Activated T-helper 1 cell treated with Interleukin-2 at 50 U/mL for 16 hours (primary cell): ENCODE measurements at places on chromosomes 13 and 19.

GRCh38 chr13:111590796-111591195 lies 270.4 kb downstream of the TEX29 start:
- DNase-seq, result no peak

GRCh38 chr19:12880551-12881171 lies 588 bp downstream of the DNASE2 start:
- DNase-seq, result no peak

DNA sequence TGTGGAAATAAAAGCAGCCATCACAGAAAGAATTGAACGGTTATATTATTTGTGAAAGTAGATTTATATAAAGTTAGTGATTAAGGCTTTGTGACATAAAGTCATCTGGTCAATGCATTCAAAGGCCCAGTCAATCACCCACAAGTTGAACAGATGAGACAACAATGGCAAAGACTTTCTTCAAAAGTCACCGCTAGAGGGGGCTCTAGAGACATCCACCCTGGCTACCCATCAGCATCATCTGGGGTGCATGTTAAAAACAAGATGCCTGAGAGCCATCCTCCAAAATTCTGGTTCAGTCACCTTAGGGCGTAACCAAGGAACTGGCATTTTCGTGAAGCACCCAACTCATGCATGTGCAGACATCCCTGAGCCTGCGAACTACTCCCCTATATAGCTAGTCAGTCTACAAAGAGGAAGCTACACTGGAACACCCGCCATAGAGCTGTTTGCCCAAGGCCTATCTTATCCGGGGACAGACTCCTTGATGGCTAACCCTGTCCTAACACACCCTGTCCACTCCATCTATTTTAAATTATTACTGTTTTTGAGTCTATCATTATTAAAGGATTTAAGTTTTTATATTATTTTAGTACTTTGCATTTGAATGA lies 970.5 kb downstream of the UQCRFS1 start:
- DNase-seq, result no peak

DNA sequence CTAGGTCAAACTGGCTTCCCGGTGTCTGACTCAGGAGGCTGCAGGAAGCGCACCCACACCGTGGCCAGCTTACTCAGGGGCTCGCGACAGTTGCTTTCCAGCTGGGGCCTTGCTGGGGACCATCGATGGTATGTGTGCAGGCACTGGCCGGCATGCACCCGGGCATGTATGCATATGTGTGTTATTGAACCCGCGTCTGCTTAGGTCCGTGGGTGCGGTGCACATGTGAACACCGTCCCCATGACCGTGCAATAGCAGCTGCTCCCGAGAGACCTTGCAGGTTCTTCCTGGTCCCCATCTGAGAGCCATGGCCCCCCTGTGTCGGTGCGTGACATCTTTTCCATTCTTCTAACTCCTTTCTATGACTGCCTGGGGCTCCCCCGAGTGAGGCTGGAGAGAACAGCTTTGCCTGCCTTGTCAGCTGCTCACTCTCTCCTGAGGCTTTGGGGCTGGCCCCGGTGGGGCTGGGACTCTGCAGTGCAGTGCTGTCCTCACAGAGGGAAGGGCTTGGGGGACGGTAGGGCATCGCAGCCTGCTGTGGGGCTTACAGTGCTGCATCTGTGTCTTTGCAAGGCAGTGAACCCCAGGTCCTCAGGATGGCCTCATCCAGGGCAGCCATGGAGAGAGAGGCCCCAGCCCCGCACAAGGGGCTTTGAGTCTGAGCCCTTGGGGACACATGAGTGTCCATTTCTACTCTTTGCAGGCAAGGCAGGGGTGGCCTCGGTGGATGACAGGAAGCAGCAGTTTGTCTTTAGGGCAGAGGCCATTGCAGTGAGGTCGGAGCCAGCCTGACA lies 65.1 kb downstream of the CHST8 start:
- DNase-seq, result no peak

GRCh38 chr19:5326545-5326944 lies 14.1 kb downstream of the PTPRS start:
- DNase-seq, result no peak

- DNase-seq, result no peak
Observed at GRCh38 chr19:50321831-50322230, 7.3 kb downstream of the KCNC3 start.

GRCh38 chr13:30346153-30346788 lies 38.9 kb upstream of the KATNAL1 start:
- peak; percentile 39 for DNase-seq

DNA sequence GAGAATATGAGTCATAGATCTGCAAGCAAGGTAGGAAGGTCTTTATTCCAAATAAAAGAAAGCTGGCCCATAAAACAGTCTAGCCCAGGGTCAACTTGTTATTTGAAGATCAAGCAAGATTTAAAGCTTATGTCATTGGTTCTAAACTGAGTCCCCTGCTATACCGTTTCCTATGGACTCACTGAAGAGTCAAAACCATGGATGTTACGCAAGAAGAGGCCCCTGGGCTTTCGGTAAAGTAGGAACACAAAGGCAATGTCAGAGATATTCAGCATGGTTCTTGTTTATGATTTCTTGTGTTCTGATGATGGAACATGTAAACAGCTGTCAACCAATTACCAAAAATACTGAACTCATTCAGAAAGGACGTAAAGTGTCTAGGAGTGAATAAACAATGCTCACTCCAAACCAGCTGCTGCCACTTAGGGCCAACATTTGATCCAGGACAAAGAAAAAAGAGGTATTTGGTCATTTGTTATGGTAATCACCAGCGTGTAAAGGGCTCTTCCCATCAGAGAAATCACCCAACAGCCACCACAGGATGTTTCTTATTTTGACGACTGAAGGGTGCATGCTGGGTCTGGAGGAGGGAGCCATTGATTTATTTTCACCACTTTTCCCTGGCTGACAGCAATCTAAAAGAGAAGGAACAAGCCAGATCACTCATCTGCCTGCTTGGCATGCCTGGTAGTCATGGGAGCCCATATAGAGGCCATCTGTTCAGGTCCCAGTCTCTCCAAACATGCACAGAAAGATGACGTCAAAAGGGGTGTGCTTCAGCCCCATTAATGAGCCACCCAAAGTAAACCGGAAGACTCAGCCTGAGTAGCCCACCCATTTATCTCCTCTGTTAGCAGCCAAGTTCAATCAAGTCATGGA lies 68.3 kb downstream of the FGF14 start:
- DNase-seq, result no peak

- DNase-seq, result no peak
Observed at GRCh38 chr19:54281007-54281728, at the start of gene LILRB2. Gene LILRB2 (minus strand): TSS chr19:54281110. CDS start chr19:54280496, 614 bp downstream.

GRCh38 chr13:97339988-97340749 lies 93.8 kb upstream of the RAP2A start:
- DNase-seq, result no peak

DNA sequence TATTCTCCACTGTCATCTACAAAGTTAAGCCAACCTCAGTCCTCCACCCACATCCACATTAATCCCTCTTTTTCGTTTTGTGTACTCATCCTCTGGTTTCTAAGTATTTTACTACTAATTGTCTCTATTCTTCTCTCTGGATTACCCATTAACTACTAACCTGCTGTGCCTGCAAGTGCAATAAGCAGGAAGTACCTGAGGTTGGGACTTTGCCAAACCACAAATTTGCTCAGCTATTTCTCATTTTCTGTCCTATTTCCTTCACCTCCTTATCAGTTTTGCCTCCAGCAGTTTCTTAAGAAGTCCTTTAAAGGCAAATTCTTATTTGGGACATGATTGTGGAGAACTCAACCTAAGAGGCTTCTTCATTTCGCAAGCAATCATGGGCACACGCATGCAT lies 1708.9 kb downstream of the SLITRK5 start:
- DNase-seq, result no peak

DNA sequence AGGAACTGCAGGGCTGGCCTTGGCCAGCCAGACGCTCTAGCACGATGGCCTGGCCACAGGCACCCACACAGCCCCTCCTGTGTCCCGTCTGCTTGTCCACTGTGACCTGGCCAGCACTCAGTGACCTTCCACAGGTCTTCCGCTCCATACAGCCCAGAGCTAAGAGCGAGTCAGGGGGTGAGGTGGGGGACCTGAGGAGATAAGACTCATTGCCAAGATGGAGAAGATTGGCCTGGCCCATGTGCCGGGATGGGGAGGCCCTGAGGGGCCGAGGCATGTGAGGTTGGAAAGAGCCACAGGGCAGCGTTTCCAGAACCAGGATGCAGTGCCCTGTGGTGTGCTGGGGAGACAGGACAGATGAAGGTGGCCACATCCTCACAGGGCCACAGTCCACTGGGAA lies 10.2 kb upstream of the SLC7A9 start:
- DNase-seq, result no peak

- no peak for DNase-seq
Observed at GRCh38 chr19:49718511-49718910, 27.6 kb downstream of the CPT1C start.

DNA sequence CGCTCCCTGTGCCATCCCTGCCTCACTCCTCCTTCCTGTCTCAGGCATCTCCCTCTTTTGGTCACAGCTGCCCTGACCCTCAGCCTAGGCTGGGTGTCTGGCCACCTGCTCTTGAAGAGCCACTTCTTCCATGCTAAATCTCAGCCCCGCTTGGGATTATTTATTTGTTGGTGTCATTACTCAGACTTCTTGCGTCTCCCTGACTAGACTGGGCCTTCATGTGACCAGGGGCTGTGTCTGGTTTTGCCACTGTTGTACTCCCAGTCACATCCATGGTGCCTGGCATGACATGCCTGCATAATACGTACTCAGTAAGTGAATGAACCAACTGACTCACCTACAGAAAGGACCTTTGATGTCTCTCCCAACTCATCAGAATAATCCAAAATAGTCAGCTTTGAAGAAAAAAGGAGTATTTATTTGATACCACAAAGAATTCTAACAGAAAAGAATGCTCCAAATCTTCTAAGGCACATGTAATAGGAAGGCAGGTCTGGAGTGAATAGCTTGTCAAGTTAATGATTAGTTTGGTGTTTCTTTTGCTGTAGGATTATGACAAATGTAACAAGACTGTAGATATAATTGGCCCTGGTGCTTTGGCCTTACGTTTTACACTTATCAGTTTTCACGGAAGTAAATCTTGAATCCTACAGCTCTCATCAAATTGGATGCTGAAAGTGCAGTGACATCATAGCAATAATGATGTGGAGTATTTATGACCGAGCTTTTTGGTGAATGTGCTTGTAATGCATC lies 84.0 kb downstream of the ALOX5AP start:
- DNase-seq, result no peak

- DNase-seq, result no peak
Observed at GRCh38 chr19:46453661-46454060, 17.7 kb downstream of the PNMA8A start.

DNA sequence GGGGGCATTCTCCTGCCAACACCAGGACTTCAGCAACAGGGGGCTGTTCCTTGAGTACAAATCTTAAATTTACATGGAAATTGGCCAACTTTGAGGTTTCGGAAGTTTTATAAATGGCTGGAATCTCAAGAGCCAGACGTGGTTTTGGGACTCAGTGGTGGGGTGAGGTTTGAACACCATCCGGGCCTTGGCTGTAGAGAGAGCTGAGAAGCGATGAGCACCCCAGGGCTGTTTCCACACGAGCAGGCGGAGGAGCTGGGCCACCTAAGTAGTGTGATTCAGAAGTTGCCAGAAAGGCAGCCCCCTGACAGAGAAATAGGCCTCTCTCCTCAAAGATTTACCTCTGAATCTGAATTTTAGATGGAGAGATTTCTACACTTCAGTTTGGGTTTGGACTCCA lies 89.0 kb downstream of the FGF9 start:
- no peak for DNase-seq

GRCh38 chr13:39144941-39145533 lies 106.8 kb downstream of the NHLRC3 start:
- DNase-seq, result no peak

- DNase-seq, result no peak
Observed at GRCh38 chr19:38808741-38809140, 4.0 kb downstream of the LGALS4 start.

DNA sequence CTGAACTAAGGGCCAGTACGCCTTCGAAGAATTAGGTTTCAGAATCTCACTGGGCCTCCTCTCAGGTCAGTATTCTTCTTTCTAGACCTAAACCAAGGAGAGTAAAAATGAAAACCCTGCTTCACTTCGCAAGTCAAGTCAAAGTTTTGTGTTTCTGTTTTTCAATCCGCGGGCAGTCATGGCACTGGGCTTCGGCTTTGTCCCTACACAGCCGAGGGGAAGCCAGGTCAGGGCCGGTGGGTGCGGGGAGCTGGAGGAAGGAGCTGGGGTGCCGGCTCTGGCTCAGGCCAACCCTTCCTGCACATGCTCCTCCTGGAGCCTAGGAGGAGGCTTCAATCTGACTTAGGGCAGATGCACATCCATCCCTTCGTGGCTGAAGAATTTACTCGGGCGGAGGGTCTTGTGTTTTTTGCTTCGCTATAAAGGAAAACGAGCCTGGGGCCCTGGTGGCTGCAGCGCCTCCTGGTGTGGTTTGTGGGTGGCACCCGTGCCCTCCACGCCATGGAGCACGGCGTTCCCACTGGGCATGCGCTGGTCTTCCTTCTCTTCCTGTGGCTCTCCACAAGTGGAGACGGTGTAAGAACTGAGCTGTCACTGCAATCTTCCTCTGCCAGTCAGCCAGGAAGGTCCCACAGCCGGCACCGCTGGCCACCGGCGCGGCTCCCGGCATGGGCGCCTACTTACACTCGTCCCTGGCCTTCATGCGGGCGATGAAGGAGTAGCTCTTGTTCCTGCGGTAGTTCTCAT lies 22.5 kb downstream of the C19orf44 start:
- no peak for DNase-seq

- no peak for DNase-seq
Observed at GRCh38 chr13:84730376-84730775, 848.1 kb upstream of the SLITRK1 start.

DNA sequence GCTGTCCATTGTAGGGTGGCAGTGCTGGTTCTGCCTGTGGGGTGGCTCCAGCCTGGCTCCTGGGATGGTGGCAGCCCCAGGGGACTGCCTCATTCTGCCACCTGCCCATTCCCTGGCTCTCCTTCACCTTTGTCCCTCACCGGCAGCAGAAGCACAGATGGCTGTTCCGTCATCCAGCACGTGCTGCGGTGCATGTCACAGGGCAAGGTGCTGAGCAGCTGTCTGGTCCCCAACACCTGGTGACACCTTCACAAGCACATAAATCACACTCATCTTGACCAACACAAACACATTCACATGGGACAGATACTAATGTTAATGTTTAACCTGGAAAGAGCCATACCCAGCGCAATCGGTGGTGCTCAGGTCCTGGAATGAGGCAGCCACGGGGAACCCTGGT lies 126.8 kb downstream of the UQCRFS1 start:
- no peak for DNase-seq

- no peak for DNase-seq
Observed at GRCh38 chr13:95298169-95298965, 2.9 kb downstream of the ABCC4 start.

DNA sequence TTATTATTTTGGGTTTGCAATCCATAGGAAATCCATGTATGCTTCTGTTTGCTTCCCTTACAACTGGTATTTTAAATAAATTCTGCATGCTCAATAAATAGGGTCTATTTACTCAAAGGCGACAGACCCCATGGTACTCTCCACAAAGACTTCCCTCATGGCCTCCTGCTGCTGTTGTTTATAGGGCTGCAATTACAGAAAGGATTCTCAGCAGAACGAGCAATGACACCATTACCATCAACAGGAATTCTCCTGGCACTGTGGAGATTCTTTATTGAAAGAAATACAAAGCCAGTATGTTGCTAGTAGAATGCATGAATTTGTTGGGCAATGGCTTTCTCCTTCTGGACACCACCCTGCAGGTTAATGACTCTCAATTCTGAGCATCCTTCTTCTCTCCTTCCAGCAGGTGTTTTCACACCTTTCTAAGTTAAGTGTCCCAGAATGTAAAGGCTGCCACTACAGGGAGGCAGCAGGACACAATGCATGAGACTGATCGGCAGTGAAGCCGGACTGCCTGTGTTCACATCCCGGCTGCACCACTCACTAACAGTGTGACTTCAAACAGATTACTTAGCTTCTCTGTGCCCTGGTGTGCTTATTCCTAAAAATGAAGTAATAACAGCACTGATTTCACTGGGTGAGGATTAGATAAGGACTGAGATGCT lies 360.2 kb downstream of the DNAJC15 start:
- no peak for DNase-seq
